ENCODE measurements at places on chromosomes 6 and 20. TPM values are rescaled to one million over a fixed set of nuclear protein-coding genes. Genes with fewer than 3 reads are reported as not detected.

The GJA1 gene
- 82.4 TPM for total RNA-seq

The GGT7 gene
- 9.6 TPM for total RNA-seq

The CAP2 gene
- total RNA-seq, result 2.7 TPM

The LBP gene
- not detected for total RNA-seq

All from bronchus fibroblast of lung (primary cell).